ENCODE measurements at places on chromosomes 12 and 14.

DNA sequence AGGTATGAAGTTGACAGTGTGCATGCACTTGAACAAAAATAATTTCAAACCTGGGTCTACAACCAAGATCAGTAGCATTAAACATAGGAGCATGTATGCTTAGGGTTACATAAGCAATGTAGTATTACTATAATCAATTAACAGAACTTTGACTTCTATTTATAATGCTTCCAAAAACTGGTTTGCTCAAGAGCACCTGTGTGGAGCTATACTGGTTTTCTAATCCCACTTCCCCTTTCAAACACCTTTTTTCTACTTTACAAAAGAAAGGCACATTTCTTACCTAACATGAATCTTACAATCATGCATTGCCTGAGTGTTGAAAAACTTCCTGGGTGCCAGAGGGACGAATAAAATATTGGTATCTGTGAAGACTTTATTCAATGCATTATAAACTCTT is 72.7 kb downstream of the EFCAB11 start:
- DNase-seq, result no peak

GRCh38 chr14:83664389-83664788 is 1865.6 kb upstream of the FLRT2 start:
- no peak for DNase-seq

DNA sequence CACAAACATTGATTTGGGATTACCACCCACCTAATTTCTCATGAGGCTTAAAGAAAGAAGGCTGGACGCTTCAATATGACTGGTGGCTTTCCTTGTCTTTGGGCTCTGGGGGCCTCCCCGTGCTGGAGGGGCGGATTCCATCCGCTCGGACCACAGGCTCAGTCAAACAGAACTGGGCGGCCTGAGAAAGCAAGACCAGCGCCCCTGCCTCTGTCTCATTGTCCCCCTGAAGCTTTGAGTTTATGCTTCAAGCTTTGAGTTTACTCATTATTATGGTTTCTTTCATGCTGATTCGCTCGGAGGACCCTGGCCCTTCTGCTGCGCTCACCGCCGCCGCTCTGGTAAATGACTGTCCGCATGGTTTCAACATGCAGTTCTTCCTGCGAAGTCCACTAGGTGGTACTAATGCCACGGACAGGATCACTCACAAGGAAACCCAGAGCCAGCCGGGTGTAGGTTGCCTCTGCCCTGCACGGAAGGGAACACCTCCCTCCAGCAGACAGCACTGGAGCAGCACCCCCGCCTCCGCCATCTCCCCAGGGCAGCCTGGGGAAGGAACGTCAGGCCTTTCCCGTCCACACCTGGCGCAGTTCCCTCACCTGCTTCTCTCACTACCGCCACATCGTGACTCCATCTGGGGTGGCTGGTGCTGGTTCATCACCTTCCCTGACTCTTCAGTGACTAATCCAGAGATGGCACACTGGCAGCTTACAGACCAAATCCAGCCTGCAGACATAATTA is 13.2 kb upstream of the TIGAR start:
- DNase-seq, result peak; percentile 77

DNA sequence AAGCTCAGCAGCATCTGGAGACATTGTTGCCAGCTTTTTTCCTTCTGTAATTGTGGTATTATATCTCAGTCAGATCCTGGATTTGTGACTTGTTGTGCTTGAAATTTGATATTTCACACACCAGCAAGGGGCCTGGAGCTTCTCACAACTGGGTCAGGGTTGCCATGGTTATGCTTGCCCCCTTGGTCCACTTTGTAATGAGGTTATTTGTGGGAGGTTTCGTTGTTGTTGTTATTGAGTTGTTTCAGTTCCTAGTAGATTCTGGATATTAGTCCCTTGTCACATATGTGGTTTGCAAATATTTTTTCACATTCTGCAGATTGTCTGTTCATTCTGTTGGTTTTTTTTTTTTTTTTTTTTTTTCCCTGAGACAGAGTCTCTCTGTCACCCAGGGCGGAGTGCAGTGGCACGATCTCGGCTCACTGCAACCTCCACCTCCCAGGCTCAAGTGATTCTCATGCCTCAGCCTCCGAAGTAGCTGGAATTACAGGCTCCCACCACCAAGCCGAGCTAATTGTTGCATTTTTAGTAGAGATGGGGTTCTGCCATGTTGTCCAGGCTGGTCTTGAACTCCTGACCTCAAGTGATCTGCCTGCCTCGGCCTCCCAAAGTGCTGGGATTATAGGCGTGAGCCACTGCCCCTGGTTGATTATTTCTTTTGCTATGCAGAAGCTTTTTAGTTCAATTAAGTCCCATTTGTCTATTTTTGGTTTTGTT is 80.6 kb upstream of the ETV6 start:
- DNase-seq, result no peak

DNA sequence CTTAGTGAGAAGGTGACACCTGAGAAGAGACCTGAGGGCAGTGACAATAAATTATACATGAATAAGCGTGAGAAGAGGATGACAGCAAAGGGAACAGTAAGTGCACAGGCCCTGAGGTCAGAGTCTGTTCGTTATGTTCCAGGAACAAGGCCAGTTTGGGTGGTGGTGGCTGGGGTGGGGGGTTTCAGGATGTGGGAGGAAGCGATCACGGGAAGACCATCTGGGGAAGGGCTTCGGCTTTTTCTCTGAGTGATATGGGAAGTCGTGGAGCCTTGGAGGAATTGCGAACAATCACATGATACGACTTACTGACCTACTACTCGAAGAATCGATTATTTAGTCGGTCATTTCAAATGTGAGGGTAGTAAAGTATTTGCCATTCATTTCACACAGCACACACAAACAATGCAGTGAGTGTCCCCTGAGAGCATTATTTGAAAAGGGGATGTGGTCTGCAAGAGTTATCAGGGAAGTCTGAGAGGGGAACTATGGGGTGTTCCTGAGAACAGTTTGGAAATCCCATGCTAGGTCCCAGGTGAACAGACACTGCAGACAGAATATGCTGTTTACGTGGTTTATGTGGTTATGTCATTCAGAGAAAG is 94.7 kb downstream of the SLC38A1 start:
- DNase-seq, result no peak
